ENCODE measurements at places on chromosomes 3 and 15. TPM values are rescaled to one million over a fixed set of nuclear protein-coding genes. Genes with fewer than 3 reads are reported as not detected.

The HSPBAP1 gene
- total RNA-seq, result 2.0 TPM

The GOLGA6L9 gene
- 0.76 TPM for total RNA-seq

The CNTN4 gene
- total RNA-seq, result not detected

The SPINK8 gene
- total RNA-seq, result not detected

The CHST2 gene
- 12.0 TPM for total RNA-seq

The NUP210 gene
- under 0.01 TPM for total RNA-seq

The TRIM59 gene
- total RNA-seq, result 14.8 TPM

The ITPKA gene
- 7.7 TPM for total RNA-seq

DNA sequence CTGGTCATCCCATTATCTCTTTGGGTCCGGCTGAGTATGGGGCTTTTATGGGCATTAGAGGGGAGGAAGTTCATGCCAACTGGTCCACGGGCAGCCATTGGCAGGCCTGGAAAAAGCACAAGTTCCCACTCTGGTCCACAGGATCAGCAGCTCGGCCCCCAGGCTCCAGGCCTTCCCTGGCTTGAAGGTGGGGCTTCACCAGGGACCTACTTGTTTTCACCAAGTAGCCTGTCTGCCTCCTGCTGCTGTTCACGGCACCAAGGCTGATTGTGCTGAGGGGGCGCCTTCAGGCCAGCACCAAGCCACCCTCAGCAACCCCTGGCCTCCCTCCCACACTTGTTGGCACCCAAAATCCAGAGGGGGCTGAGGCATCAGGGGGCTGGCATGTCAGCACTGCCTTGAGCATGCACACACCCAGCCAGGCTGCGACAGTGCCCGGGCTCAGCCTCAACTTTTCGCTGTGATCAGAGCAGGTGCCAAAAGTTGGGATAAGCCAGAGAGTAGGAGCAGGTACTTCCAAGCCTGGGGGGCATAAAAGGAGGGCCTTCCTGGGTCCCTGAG is 9.1 kb upstream of the TOP2B start:
- DNase-seq, result no peak

GRCh38 chr15:54990793-54991192 is 205.9 kb downstream of the RSL24D1 start:
- DNase-seq, result no peak

- peak; percentile 11 for DNase-seq
Observed at GRCh38 chr15:51736069-51736468, 1.4 kb downstream of the LYSMD2 start.

DNA sequence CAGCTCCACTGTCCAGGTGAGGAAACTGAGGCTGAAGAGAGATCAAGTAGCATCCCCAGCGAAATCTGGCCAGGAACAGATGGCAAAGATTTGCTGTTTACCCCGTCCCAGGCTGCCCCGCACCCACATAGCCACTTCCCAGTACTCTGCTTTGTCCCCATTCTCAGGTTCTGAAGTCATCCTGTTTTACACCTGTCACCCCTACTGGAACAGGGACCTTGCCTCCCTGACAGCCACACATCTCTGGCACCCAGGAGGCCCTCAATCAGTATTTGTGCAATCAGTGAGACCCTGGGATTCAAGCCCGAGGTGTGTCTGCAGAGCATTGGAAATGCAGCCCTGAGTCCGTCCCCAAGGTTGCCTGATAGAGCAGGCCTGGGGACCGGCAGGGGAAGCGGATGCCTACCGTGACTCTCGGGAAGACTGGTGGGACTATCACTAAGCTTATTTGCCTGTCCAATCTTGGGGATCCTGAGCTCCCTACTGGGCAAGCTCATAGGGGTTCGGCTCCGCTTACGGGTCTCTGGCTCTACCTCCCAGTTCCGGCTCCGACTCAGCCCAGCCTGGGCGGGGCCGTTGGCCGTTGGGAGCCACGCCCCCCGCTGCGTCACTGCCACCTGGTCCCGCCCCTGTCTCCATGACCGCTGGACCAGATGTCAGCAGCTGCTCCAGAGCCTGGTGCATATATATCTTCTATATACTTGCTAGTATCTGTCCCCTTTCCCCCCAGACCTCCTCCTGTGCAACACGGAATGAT is 17.5 kb upstream of the FANCD2 start:
- DNase-seq, result peak; percentile 92

GRCh38 chr3:5360453-5360852 is 172.9 kb downstream of the EDEM1 start:
- no peak for DNase-seq

DNA sequence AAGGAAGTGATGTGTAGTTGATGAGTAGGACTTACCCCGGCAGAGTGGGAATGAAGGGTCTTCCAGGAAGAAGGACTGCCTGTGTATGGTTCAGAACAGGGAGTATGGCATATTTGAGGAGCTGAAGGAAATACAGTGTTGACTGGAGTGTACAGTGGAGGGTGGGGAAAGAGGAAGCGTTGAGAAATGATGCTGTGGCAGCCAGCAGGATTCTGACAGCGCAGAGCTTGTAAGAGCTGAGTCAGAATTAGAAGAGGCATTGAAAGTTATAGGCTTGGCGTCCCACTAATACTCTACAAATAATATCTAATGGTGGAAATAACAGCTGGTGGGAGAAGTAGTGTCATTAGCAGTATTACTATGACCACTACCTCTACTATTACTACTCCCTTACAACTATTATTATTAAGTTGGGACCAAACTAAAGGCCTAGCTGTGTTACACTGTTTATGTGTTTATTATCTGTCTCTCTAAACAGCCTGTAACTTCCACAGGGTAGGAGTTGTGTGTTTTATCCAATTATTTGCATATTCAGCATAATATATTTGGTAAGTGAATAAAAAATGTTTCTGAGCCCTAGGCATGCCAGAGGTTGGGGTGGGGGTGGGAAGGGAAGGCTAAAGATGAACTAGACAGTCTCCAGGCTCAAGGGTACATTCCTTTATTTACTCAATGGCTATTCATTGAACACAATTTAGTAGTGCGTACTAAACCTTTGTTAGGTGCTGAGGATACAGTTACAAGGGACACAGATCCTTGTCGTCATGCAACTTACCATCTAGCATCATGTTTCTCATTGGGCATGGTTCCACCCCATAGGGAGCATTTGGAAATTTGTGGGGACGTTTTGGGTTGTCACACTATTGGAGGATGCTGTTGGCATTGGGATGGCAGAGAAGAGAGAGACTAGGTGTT is 428.8 kb upstream of the ONECUT1 start:
- DNase-seq, result no peak

- peak; percentile 38 for DNase-seq
Observed at GRCh38 chr3:115113367-115113766, 33.7 kb downstream of the ZBTB20 start.

GRCh38 chr3:177781686-177782161 is 584.4 kb upstream of the TBL1XR1 start:
- peak; percentile 24 for DNase-seq

DNA sequence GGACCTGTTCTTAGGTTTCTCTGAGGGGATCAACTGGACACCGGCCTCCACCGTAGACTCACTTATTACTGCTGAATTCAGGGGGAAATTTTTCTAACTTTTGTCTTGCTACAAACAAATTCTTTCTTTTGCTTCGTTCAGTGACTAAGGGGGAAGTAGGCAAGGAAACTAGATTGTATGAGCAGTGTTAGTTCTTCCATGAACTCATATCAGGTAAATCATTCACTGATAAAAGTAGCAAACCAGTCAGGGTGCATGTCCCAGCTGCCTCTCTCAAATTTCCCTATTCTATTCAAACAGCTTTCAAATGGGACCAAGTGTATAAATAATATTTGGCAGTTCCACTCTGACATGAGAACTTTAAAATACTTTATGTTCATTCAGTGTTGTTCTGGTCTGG is 7.3 kb upstream of the CCDC13 start:
- DNase-seq, result no peak

DNA sequence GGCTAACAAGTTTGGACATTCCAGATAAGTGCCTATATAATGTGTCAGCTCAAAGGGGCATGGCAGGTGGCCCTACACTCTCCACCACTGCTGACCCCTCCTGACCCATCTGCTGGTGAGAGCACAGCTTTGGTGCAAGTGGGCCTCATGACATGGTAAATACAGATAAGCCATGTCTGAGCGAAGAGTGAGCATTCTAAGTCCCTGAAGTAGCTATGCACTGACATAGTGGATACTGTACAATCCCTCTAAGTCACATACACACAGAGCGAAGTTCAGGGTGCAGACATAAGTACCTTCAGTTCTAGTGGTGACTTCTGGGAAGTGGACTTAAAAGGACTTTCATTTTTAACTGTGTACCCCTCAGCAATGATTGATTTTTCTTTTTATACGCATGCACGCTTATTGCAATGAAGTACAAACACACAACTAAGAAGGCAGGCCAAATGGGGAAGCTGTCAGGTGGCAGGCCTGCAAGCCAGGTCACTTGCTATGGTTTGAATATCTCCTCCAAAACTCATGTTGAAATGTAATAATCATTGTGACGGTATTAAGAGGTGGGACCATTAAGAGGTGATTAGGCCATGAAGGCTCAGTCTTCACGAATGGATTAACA is 41.5 kb downstream of the TBC1D2B start:
- no peak for DNase-seq

DNA sequence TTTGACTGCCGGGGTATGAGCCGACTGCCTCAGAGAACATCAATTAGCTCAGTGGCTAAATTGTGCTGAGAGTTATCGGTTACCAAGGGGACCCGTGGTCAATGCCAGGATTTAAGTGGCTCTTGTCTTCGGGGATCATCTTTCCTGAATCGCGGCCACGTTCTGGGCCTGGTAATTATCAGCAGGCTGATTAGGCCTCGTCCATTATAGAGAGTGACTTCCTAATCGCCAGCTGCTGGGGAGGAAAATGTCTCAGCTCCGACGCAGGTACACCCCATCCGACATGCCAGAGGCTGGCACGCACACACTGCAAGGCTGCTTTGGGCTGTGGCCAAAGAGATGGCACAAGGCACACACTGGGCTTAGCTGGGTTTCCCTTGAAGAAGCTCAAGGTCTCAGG is 10.6 kb downstream of the TRH start:
- no peak for DNase-seq

GRCh38 chr3:100370756-100371155 is 30.1 kb downstream of the TOMM70 start:
- DNase-seq, result peak; percentile 46

GRCh38 chr3:77052051-77052501 is 12.2 kb downstream of the ROBO2 start:
- no peak for DNase-seq

- no peak for DNase-seq
Observed at GRCh38 chr3:175399156-175399840, 540.2 kb downstream of the NAALADL2 start.

- peak; percentile 85 for DNase-seq
Observed at GRCh38 chr15:61051569-61052031, 177.5 kb downstream of the RORA start.

- DNase-seq, result no peak
Observed at GRCh38 chr3:72579581-72580245, 268.5 kb downstream of the SHQ1 start.

GRCh38 chr15:87901926-87902690 is 354.4 kb downstream of the NTRK3 start:
- no peak for DNase-seq

GRCh38 chr3:52509753-52510328 is 14.7 kb downstream of the STAB1 start:
- DNase-seq, result no peak

DNA sequence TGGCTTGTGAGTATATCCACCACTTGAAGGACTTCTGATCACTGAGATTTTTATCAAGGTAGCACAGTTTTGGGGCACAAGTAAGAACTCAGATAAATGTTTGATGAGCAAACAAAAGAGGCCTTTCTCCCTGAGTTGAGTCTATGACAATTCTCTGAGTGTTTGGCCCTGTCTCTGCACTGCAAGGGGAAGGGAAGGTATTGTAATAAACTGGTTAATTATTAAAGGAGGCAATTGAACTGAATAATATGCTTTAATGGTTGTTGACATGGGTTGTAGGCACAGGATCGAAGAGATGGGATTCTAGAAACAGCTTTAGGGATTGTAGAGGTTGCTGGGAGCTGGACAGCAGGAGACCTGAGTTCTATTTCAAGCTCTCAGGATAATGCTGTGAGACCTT is 95.0 kb upstream of the MRPL3 start:
- DNase-seq, result no peak

GRCh38 chr15:25543196-25543595 is 104.4 kb upstream of the UBE3A start:
- DNase-seq, result peak; percentile 77

DNA sequence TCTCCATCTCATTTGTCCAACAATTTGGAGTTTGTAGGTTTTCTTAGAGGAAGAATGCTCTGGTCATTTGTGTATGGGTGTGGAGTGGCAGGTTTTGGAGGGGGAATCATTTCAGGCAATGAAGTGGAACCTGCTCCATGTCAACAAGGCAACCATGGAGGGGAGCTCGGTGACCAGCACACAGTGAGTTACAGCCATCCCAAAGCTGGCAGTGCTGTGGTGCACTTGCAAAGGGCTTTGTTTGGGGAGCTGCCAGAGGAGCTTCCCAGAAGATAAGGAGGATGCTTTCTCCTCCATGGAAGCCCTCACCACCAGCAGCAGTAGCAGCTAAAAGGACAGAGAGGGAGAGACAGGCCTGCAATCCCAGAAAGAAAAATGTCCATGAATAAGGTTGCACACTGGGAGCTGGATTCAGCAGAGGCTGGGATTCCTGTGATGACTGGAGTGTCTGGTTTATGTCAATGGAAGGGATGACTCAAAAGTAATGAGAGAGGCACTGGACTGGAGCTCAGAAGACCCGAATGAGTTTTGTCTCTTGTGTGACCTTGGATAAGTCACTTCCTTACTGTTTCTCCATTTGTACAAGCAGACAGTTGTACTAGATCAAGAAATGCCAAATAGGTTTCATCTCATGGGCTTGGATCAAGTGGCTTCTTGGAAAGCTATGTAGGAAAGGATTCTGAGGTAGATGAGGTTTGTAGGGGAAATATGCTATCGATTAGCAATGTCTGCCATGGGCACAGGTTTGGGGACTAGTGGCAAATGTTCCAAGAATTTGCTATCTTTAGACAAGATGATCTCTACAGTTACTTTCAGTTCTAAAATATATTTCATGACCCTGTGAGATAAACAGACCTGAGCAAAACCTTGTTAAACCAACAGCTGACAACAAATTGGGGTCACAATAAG is 27.2 kb upstream of the UBE2Q2 start:
- DNase-seq, result peak; percentile 50

DNA sequence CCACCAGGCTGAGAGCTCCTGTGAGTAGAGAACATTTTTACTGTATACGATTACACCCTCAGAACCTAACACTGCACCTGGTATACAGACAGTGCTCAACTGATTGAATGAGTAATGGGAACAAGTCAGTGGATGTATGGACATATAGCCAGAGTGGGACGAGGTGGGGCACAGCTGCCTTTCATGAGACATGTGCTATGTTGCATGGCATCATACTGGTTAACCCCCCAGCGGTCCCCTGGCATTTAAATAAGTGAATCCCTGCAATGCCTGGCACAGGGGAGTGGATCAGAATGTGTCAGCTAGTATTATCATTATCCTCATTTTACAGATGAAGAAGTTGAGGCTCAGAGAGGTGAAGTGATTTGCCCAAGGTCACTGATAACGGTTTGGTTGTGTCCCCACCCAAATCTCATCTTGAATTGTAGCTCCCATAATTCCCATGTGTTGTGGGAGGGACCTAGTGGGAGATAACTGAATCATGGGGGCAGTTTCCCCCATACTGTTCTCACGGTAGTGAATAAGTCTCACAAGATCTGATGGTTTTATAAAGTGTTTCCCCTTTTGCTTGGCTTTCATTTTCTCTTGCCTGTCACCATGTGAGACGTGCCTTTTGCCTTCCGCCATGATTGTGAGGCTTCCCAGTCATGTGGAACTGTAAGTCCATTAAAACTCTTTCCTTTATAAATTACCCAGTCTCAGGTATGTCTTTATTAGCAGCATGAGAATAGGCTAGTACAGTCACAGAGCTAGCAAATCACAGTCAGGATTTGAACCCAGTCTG is 56.0 kb upstream of the ATP2B2 start:
- no peak for DNase-seq

Measured in GM23248 (cell line).